ENCODE measurements at places on chromosomes 5 and 9. TPM values are rescaled to one million over a fixed set of nuclear protein-coding genes. Genes with fewer than 3 reads are reported as not detected.

Gene DMGDH
- 4.2 TPM for total RNA-seq

GRCh38 chr9:96251451-96251850 lies 50.5 kb downstream of the HSD17B3 start:
- no peaks in the 10 kb centered on the region for H3K36me3 ChIP-seq
- no peak overlapping the region for H3K27ac ChIP-seq
- no peaks in the 10 kb centered on the region for H3K27me3 ChIP-seq
- no peaks in the 10 kb centered on the region for H3K4me1 ChIP-seq
- no peak for DNase-seq
- no peak overlapping the region for H3K4me3 ChIP-seq

DNA sequence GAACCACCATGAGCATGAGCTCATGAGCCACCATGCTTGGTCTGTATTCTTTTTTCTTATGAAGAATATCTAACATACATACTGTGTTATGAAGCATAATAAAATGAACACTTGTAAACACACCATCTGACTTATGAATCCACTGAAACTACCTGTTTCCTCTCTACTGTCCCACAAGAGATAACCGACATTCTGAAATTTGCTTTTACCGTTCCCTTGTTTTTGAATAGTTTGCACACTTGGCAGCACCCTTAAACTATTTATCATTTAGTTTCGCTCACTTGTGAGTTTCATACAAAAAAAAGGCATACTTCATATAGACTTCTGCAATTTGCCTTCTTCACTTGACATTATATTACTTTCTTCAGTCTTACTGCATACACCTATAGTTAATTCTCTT lies 8.9 kb downstream of the LARS1 start:
- no peak overlapping the region for H3K4me3 ChIP-seq
- H3K4me1 ChIP-seq = no peaks in the 10 kb centered on the region
- H3K36me3 ChIP-seq = no peaks in the 10 kb centered on the region

DNA sequence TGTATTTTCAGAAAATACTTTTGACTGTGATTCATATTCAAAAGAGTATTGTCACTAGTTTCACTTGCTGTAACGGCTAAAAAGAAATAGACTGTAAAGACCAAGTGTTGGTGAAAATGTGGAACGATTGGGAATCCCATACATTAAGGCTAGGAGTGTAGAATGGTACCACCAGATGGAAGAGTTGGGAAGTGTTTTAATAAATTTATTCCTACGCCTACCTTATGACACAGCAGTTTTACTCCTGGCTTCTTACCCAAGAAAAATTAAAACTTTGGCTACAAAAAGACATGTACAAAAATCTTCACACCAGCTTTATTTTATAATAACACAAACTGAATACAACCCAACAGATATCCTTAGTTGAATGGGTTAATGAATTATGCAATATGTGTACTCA lies 256.2 kb downstream of the TAF11L14 start:
- DNase-seq = no peak
- no peaks in the 10 kb centered on the region for H3K36me3 ChIP-seq
- no peak overlapping the region for H3K27ac ChIP-seq
- no peaks in the 10 kb centered on the region for H3K27me3 ChIP-seq
- no peaks in the 10 kb centered on the region for H3K4me1 ChIP-seq

- H3K4me3 ChIP-seq = no peak overlapping the region
- no peaks in the 10 kb centered on the region for H3K4me1 ChIP-seq
- H3K36me3 ChIP-seq = no peaks in the 10 kb centered on the region
- DNase-seq = no peak
- H3K27ac ChIP-seq = no peak overlapping the region
Observed at GRCh38 chr5:92394936-92395335, 1011.8 kb upstream of the ARRDC3 start.

DNA sequence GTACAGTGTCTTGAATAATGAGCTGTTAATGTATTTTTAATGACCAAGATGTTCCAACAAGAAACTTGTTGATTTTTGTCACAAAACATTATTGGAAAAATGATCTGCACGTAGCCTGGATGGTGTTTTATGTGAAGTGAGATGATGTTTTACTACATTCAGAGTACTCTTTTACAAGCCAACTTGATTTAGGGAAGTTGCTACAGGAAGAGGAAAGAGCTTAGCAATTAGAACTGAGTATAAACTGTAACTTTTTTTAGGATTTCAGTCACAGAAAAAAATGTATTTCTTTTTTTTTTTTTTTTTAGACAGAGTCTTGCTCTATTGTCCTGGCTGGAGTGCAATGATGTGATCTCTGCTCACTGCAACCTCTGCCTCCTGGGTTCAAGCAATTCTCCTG lies 113.6 kb upstream of the ADRA1B start:
- DNase-seq = no peak
- H3K4me1 ChIP-seq = no peaks in the 10 kb centered on the region
- no peak overlapping the region for H3K4me3 ChIP-seq
- H3K27me3 ChIP-seq = no peaks in the 10 kb centered on the region
- H3K27ac ChIP-seq = no peak overlapping the region

GRCh38 chr9:20144197-20144596 lies 355.4 kb upstream of the SLC24A2 start:
- no peaks in the 10 kb centered on the region for H3K36me3 ChIP-seq
- no peaks in the 10 kb centered on the region for H3K27me3 ChIP-seq
- DNase-seq = no peak
- H3K4me3 ChIP-seq = no peak overlapping the region
- no peak overlapping the region for H3K27ac ChIP-seq

Measured in vagina (tissue), 2 donors.